PC-9 (cell line): ENCODE measurements at places on chromosomes 11 and 22.

DNA sequence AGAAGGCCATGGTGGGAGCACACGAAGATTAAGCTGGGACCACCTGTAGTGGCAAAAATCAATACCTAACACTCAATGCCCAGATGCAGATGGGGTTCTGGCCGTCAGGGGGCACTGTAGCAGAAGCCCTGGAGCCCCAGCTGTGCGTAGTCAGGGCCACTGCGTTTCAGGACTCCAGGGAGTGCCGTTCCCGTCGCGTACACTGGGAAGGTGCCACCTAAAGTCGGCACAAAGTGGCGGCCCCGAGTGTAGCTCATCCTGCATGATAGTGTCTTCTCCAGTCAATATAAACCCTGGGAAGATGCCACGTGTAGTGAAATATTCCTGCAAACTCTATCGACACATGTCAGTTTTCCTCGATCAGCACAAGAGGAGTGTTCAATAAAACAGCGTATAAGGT lies 123.8 kb upstream of the NTM start:
- H3K27me3 ChIP-seq = peaks cover 10% of the 10 kb centered on the region; the same call in 1 of the 2 replicates
- H3K36me3 ChIP-seq = no peaks in the 10 kb centered on the region
- no peak overlapping the region for H3K4me3 ChIP-seq
- H3K27ac ChIP-seq = no peak overlapping the region

- peaks cover 30% of the 10 kb centered on the region for H3K4me1 ChIP-seq
- DNase-seq = no peak
- no peak overlapping the region for H3K27ac ChIP-seq
- H3K27me3 ChIP-seq = no peaks in the 10 kb centered on the region
- 0 out of 2 replicates have a peak, but pooled peaks cover 3% of the 10 kb centered on the region for H3K36me3 ChIP-seq
These were observed 2.2 kb downstream of the MAPK12 start for GRCh38 chr22:50259302-50259701.

GRCh38 chr11:765025-765801 lies 12.1 kb downstream of the GATD1 start:
- DNase-seq = peak; percentile 67
- peaks cover 6% of the 10 kb centered on the region; the same call in 1 of the 2 replicates for H3K36me3 ChIP-seq
- H3K4me1 ChIP-seq = peaks cover 30% of the 10 kb centered on the region
- no peaks in the 10 kb centered on the region for H3K27me3 ChIP-seq
- H3K4me3 ChIP-seq = no peak overlapping the region

DNA sequence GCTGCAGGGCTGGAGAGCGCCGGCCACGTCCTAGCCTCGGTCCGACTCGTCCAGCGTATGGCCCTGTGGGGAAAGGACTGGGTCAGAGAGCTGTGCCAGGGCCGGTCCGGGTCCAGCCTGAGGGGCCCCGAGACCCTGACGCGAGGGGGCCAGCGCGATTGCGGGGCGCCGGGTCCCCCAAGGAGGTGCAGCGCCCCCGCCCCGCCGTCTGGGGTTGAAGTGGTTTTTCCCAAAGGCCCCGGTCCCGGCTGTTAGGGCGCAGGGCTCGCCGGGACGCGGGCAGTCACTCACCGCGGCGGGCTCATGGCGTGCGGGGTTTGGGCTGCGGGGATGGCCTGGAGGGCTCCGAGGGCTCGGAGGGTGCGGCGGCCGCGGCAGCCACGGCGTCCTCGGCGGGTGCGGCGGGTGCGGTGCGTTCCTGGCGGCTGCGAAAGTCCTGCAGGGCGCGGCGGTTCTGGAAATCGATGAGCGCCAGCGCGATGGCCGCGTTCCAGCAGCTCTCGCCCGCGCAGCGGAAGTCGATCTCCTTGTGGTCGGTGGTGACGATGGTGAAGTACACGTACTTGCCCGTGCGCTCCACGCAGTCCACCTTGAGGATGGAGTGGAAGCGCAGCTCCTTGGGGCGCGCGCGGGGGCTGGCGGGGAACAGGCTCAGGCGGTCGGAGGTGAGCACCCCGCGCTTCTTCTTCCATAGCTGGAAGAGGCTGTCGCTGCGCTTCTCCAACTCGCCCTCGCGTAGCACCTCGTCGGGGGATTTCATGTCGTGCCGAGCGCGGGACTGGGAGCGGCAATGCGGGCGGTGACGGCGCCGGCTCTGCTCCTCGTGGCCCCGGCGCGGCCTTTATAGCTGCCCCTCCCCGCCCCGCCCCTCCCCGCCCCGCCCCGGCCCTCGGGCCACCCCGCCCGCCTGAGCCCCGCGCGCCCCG lies at the start of gene PHLDA2:
PHLDA2 (minus strand) TSS at position 816 of the 926 bp plus-strand sequence; CDS start at position 760, 56 bp downstream.
- no peaks in the 10 kb centered on the region for H3K27me3 ChIP-seq
- H3K36me3 ChIP-seq = no peaks in the 10 kb centered on the region
- peak within 1 kb of the TSS; percentile 81 for H3K4me3 ChIP-seq
- peaks cover 48% of the 10 kb centered on the region for H3K4me1 ChIP-seq
- DNase-seq = no peak
- H3K27ac ChIP-seq = peak within 1 kb of the TSS; percentile 99

GRCh38 chr11:11290354-11290753 lies 62.7 kb downstream of the CSNK2A3 start:
- DNase-seq = no peak
- H3K36me3 ChIP-seq = no peaks in the 10 kb centered on the region
- no peak overlapping the region for H3K4me3 ChIP-seq
- H3K4me1 ChIP-seq = no peaks in the 10 kb centered on the region
- H3K27me3 ChIP-seq = peaks cover 57% of the 10 kb centered on the region

DNA sequence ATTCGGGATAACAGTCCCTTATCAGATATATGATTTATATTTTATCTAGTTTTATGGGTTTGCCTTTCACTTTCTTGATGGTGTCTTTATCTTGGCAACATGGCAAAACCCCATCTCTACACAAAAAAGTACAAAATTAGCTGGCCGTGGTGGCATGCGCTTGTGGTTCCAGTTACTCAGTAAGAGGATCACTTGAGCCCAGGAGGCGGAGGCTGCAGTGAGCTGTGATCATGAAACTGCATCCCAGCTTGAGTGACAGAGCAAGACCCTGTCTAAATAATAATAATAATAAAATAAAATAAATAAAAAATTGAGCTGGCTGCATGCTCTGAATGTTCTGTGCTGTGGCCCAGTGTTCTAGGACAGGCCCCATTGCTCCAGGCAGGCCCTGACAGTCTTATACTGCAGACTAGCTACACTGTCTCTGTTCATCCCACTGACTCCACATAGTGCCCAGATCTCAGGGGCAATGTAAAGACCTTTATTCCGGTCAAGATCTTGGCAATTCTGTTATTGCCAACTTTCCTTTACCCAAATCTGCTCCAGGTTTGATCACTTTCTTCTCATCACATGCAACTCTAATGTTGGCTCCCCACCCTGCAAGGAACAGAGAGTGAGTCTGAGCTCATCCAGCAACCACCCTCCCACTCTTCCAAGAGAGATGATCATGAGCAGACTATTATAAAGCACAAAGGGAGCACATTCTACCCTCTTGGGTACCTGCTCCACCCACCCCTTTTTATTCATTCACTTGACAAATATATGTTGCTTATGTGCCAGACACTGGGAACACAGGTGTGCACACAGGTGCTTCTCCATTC lies 8.8 kb downstream of the HSPA8 start:
- H3K27ac ChIP-seq = no peak overlapping the region
- DNase-seq = no peak
- no peaks in the 10 kb centered on the region for H3K27me3 ChIP-seq
- H3K36me3 ChIP-seq = peaks cover 23% of the 10 kb centered on the region
- peaks cover 7% of the 10 kb centered on the region for H3K4me1 ChIP-seq

DNA sequence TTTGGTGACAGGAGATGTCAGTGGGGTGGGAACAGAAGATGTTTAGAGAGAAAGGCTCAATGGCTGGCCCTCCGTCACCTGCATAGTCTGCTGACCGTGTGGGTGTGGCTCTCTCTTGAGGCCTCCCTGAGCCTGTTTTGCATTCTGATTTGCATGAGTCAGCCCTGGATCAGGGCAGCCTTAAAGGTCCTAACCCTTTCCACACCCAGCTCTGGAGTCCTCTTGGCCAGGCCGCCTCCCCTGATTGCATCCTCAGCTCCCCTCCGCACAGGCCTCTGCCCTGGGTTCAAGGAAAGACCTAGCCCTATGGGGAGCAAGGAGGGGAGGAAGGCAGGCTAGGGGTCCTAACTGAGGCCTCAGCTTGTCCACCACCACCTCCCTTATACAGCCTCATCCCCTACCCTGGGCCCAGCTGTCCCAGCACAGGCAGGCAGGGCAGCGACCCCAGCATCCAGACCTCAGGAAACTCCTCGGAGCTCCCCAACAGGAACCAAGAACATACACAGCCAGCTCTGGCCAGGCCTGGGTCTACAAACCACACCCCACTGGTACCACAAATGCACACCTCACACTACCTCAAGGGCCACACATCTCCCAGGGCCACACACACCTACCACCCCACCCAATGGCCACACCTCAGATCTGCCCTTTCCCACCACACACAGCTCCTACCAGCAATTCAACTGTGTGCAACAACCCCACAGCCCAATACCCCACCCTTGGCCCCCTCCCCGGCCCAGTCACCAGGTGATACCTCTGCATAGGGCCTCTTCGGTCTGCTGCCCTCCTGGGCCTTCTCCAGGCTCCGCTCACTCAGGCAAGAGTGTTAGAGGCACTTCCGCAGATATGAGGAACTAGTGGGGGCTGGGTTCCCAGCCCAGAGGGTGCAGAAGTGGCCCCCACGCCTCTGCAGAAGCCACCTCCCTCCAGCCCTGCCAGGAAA lies 13.7 kb downstream of the ARAP1 start:
- peak; percentile 54 for DNase-seq
- H3K4me3 ChIP-seq = no peak overlapping the region
- H3K4me1 ChIP-seq = peaks cover 86% of the 10 kb centered on the region
- H3K27ac ChIP-seq = peak overlapping the region; percentile 91; the same call in 1 of the 2 replicates

DNA sequence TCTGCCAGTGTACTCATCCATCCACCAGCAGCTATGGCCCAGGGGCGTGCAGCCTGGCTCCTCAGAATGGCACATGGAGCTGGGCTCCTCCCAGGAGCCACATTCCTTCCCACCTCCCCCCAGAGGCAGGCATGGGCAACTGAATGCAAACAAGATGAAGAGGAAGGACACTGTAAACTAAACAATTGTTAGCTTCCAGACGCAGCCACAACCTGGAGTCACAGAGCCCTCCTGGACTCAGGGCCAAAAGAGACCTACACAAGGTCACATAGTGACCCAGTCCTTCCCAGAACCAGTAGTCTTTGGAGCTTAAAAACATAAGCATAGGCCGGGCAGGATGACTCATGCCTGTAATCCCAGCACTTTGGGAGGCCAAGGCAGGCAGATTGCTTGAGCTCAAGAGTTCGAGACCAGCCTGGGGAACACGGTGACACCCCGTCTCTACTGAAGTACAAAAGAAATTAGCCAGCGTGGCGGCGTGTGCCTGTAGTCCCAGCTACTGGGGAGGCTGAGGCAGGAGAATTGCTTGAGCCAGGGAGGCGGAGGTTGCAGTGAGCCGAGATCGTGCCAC lies 30.7 kb upstream of the CLDN5 start:
- no peak overlapping the region for H3K27ac ChIP-seq
- no peaks in the 10 kb centered on the region for H3K36me3 ChIP-seq
- no peak overlapping the region for H3K4me3 ChIP-seq
- H3K4me1 ChIP-seq = no peaks in the 10 kb centered on the region
- DNase-seq = no peak
- no peaks in the 10 kb centered on the region for H3K27me3 ChIP-seq
